ENCODE measurements at places on chromosomes 2 and 18.

- DNase-seq: no peak
These were observed 72.2 kb downstream of the HDAC4 start for GRCh38 chr2:239328351-239329191.

DNA sequence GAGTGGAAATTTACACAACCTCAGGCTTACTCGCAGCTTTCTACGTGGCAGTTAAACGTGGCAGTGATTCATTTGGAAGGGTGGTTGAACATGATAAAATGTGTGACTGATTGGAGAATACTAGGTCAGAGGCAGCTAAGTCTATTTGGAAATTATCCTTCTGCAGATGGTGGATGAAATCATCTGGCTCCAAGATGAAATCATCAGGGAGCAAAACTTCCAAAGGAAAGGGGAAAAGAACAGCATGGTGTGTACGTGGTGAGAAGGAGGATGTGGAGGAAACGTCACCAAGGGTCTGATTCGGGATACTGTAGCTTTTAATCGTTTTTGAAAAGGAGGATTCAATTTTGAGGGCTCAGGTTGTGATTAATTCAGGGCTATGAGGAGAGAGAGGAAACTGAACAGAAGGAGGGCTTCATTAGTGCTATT, 47.9 kb downstream of the COL3A1 start:
- DNase-seq: no peak

DNA sequence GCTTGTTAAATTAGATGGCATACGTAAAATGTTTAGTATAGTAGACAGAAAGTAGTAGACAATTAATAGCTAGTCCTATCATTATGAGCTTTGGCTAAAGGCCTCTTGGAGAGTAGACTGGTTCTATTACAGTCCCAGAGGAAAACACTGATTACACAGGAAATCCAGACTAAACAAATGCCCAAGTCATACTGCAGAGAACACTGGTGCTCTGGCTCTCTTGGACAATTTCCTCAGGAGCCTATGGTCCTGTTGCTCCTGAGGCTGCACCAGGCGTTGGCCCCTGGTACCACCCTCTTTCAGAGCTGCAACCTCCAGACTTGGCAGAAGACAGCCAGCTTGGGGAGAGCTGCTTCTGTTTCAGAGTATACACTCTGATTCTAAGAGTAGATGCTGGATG, 41.8 kb downstream of the STAT1 start:
- DNase-seq: no peak

DNA sequence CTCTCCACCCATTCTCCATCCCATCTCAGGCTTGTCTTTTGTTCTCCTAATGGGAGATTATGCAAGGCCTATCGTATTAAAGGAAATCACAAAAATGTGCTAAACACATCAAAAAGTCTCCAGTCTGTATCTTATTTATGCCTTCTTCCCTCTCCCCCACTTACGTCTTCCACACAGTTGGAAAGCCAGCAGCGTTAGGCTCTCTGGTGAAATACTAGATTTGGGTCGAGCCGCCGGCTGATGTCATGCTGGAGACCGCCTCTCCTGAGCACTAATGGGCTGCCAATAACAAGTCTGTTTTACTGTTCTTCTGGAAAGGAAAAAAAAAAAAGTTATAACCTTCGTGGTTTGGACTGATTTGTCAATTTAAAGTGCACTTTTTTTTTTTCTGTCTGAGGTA, 182.7 kb upstream of the SIX2 start:
- no peak for DNase-seq

GRCh38 chr2:54657664-54658083, 65.8 kb upstream of the EML6 start:
- peak; percentile 49 for DNase-seq

- no peak for DNase-seq
These were observed 106.1 kb downstream of the ICA1L start for GRCh38 chr2:202765436-202765835.

- DNase-seq: no peak
These were observed 139.7 kb downstream of the FAM161A start for GRCh38 chr2:61714210-61714609.

DNA sequence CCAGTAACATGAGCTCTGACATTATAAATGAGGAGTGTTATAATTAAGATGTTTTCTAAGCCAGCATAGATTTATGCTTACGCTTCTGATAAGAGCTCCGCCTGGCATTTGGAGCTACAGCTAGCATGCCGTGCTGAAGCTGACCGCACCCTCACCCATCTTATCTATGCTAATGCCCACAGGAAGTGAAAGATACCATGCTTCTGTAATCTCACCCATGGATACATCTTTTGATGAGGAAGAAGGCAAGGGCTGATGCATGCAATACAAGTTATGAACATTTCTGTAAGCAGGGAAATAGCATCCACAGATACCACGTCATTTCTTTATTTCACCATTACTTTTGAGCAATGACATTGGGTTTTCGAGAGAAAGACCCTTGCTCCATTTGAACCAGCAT, 82.3 kb downstream of the ARL4C start:
- no peak for DNase-seq

- DNase-seq: no peak
These were observed 515.9 kb downstream of the SLC4A3 start for GRCh38 chr2:220143336-220143735.
